ENCODE measurements at places on chromosomes 5 and 9. TPM values are rescaled to one million over a fixed set of nuclear protein-coding genes. Genes with fewer than 3 reads are reported as not detected.

DNA sequence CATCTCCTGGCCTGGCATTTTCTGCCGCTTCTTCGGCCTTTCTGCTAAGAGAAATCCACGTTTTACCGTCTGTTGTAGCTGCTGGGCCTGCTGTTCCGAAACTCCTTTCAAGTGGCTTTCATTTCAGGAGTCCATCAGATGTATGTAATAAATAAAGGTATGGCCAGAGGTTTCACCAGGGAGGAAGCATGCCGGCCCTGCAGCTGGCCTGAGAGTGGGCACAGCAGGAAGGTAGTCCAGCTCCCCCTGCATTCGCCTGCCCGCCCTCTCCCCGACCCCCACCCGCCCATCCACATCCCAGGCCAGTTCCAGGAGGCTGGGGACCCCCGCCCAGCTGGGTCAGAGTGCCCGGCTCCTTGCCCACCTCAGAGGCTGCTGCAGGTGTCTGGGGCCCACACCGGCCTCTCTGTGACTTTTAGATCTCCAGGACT is 46.4 kb upstream of the EXOC3 start:
- no peak for DNase-seq

DNA sequence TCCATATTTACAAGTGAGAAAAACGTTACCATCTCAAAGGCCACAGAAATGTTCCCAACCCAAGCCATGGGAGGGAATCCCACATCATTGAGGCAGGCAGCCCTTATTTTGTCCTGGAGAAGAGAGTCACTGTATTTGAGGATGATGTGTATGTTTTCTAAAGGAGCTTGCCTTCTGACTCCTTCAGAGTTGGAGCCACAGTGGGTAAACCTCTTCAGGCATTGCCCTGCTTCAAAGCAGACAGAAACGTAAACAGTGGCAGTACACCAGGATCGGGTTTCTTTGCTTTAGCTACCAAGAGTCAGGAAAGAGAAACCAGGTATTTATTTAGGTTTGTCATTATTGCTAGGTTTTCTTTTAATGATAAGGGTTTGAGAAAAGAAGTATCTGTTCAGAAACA is 45.7 kb downstream of the MUSK start:
- DNase-seq: no peak

DNA sequence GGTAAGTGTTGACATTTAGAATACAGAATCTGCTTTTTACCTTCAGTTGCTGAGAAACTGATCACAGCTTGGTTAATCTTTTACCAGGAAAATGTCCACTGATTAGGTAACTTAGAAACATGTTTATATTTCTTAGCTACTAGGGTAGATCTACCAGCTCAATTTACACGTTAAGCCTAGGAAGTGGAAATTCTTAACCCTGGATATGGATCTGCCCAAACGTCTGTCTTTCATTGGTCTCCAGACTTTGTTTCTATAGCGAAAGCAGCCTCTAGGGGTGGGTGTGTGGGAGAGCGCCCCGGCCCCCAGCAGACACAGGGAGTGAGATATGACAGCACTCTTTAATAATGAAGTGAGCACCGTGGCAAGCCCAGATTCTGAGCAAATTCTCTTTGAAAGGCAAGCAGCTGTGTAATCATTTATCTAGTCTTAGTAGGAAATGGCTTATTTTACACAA is 141.6 kb upstream of the ZNF608 start:
- DNase-seq: no peak

GRCh38 chr5:37197340-37198050 is 51.7 kb downstream of the CPLANE1 start:
- DNase-seq: no peak

DNA sequence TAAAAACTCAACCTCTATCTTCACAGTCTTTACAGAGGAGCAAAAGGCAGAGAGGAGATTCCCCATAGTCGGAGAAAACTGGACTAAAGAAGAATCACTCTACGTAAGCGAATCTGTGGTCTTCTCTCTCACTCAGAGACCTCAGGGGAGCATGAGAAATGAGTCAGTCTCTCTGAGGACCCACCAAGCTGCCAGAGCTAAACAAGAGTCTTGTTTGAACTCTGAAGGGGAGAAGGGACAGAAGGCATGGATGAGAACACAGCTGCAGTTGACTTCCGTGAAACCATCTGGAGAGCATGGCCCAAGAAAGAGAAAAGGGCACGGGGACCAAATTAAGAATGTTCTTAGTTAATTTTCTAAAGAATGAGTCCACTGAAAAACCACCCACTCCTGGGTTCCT is 12.8 kb upstream of the MAN2A1 start:
- DNase-seq: peak; percentile 28

DNA sequence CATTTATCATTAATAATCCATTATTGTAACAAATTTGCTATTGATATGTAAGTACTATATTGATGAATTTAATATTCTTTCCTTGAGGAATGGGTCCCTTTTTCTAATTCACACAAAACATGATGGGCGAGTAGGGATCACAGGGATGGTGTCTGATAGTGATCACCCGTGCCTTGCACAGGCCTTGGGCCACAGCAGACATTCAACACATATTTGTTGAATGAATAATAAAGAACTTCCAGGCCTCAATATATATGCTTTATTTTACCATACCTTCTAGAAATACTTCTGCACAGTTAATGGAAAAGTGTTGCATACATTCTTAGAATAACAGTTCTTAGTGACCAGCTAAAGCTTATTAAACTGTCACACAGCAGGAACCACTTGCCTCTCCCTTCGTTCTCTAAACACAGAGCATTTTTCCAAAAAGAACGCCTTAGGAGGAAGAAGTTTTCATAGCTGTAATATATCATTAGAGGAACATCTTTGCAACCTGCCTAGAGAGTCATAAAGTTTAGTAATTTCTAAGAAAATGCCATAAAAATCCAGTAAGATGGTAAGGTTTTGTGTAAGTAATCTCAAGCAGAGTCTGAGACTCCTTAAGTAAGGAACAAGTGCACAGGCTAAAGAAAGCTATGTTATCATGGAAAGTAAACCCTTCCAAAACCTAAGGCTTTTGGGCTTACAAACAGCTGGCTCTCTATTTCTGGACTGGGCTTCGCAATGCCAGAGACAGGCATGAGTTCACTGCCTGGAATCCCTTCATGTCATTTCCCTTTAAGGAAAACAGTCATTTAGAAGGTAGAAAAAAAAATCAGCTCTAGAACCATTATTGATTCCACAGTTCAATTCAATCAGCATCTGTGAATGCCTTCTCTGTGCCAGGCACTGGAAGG is 17.7 kb downstream of the TTLL11 start:
- no peak for DNase-seq

DNA sequence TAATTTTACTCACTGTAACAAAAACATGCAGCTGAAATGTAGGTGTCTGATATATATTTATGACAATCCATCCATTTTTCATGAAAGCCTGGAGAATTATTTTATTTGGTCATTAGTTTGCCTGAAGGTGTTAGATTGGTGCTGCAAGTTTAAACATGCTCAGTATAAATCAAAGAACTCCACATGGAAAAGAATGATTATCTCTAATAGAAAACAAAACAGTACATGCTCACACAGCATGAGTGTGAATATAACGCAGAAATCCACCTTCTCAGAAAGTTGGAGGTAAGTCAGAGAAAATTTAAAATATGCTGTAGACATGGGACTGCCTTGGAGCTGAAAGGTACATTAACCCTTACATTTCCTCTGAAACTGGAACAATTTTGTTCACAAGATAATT is 165.5 kb upstream of the RGS7BP start:
- no peak for DNase-seq

- DNase-seq: no peak
These were observed 30.3 kb downstream of the CAST start for GRCh38 chr5:96692441-96692840.

- DNase-seq: no peak
These were observed 144.9 kb upstream of the EGFLAM start for GRCh38 chr5:38113456-38113855.

- no peak for DNase-seq
These were observed 75.2 kb upstream of the LMX1B start for GRCh38 chr9:126538550-126538949.

- DNase-seq: no peak
These were observed 233.5 kb downstream of the MAN2A1 start for GRCh38 chr5:109923205-109923604.

DNA sequence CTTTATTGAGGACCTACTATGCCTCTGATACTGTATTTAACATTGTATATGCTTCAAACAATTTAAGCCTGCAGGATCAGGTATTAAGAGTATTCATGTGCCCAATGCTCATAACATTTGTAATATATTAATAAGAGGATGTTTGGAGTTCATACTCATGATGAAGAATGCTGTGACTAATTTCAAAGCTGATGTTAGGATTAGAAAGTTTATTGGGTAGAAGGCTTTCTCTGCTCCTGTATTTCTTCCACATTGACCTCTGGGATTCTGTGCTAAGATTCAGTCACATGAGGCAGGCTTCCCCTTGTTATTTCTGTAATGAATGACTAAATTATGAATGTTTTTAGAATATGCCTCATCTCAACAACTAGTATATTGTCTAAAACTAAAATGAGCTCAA is 456.4 kb downstream of the NFIB start:
- DNase-seq: no peak

GRCh38 chr9:33102551-33103210 is 26.2 kb upstream of the SMU1 start:
- no peak for DNase-seq

- DNase-seq: no peak
These were observed 246.0 kb downstream of the ENC1 start for GRCh38 chr5:74394528-74394915.

DNA sequence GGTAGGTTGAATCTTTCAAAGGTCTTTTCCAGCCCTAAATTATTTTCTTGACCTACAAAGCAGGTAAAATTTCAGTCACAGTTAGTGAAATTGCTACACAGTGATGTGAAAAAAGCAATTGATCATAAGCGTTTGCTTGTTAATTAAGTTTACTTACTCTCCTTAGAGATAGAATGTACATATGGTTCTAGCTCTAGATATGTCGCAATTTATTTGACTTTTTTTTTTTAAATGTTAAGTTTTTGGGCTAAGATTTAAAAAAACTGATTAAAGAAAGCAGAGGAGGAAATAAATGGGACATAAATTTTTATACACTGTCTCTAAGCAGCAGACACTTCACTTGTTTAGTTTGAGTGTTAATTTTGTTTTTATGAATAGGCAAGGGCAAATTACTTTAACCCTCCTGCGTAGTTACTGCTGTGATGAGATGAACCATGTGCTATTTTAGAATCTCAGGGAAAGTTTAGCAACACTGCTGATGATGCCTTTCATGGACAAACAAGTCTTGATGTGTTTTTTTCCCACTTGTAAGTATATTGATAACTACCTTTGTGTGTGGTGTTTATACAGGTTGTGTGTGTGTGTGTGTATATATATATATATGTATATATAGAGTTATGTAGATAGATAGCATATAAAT is 38.3 kb upstream of the FAM120AOS start:
- DNase-seq: no peak

DNA sequence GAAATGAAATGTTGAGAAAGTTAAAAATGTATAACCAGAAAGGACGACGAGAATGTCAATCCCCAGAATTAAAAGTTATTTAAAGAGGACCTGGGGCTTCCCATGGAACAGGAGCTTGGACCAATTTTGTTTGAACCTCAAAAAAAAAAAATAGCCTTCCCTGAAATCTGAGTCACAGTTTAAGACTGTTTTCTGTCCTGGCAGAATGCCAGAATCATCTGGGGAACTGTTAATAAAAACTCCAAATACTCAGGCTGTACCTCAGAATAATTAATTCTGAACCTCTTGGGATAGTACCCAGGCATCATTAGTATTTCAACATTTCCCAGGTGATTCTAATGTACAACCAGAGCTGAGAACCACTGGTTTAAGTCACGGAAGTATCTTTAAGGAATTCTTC is 102.2 kb upstream of the SLCO6A1 start:
- DNase-seq: no peak

DNA sequence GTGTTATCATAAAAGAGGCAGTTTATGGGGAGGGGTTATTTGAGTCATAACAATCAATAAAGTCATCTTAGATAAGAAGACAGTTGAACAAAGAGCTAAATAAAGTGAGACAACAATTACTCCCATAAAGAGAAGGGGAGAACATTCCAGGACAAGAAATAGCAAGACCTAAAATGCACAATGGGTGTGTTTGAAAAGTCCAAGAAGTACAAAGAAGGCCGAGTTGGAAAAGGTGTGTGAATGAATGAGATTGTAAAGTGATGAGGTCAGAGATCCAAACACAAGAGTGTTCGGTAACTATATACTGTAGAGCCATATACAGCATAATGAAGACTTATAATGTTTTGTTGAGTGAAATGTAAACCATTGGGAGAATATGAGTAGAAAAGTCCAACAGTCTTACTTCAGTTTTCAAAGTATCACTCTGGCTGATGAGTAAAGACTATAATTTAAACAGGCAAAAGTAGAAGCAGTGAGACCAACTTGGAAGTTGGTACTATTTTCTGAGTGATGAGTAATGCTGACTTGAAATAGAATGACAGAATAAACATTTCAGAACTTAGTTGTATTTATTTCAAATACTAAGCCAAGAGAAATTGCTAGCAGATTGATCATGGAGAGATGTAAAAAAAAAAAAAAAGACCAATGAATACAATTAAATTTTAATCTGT is 868.7 kb upstream of the CDH9 start:
- no peak for DNase-seq

- DNase-seq: no peak
These were observed 8.8 kb upstream of the BARX1 start for GRCh38 chr9:93963969-93964368.

GRCh38 chr5:158641016-158641415 is 458.7 kb downstream of the EBF1 start:
- no peak for DNase-seq

GRCh38 chr5:149940941-149941644 is 3.5 kb downstream of the PDE6A start:
- no peak for DNase-seq

GRCh38 chr5:4881366-4882002 is 258.6 kb upstream of the ADAMTS16 start:
- no peak for DNase-seq

GRCh38 chr5:32679218-32679617 is 31.9 kb upstream of the NPR3 start:
- no peak for DNase-seq

GRCh38 chr5:102764381-102765004 is 9.4 kb downstream of the PAM start:
- no peak for DNase-seq

- no peak for DNase-seq
These were observed 75.0 kb upstream of the FCN1 start for GRCh38 chr9:134992755-134993124.

- DNase-seq: no peak
These were observed 10.8 kb downstream of the MAPKAP1 start for GRCh38 chr9:125696106-125696647.

- DNase-seq: no peak
These were observed 11.9 kb downstream of the GSN start for GRCh38 chr9:121279776-121280388.

GRCh38 chr9:96854651-96855273 is 448 bp upstream of the ZNF782 start:
- no peak for DNase-seq

Gene PCDHGC4
- 10.4 TPM for total RNA-seq

Gene PCDHA1
- total RNA-seq: not detected

Gene NEUROG1
- not detected for total RNA-seq

Gene NAIP
- 15.2 TPM for total RNA-seq

Gene FOXD1
- total RNA-seq: not detected

Gene SLC22A5
- total RNA-seq: 42.5 TPM

Gene HINT1
- 125 TPM for total RNA-seq

Gene GM2A
- 32.0 TPM for total RNA-seq

Gene CCDC192
- 1.3 TPM for total RNA-seq

Gene STPG3
- not detected for total RNA-seq

Gene PCDHB15
- 4.5 TPM for total RNA-seq

Gene TXNDC15
- total RNA-seq: 57.4 TPM

Gene SLC23A1
- not detected for total RNA-seq
